Transverse colon (tissue), 4 donors: ENCODE measurements at places on chromosomes 13 and 19.
A peak's percentile ranks its signal among the peaks of the same experiment; 100 is the strongest.

- no peak for DNase-seq
Measured at GRCh38 chr13:32114284-32114950, 82.8 kb downstream of the FRY start.

- no peak for DNase-seq
Measured at GRCh38 chr13:28306325-28306724, 168.0 kb downstream of the PAN3 start.

GRCh38 chr19:14761607-14762006, 16.8 kb downstream of the ADGRE2 start:
- no peak for DNase-seq

GRCh38 chr19:45477186-45477585, 9.4 kb downstream of the FOSB start:
- DNase-seq, result no peak

DNA sequence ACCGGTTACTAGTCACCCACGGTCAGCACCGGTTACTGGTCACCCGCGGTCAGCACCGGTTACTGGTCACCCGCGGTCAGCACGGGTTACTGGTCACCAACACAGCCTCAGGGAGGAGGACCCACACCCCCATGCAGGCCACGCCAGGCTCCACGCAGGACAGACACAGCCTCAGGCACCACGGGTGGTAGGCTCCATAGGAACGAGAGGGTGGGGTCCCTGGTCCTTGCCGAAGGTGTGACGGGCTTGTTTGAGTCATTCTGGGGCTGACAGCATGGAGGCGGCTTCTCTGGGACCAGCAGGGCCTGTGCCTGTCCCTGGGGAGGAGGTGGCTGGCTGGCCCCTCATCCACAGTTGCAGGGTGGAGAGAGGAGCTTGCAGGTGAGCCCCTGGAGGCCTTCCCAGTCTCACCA, 122.8 kb upstream of the SOX1 start:
- no peak for DNase-seq

DNA sequence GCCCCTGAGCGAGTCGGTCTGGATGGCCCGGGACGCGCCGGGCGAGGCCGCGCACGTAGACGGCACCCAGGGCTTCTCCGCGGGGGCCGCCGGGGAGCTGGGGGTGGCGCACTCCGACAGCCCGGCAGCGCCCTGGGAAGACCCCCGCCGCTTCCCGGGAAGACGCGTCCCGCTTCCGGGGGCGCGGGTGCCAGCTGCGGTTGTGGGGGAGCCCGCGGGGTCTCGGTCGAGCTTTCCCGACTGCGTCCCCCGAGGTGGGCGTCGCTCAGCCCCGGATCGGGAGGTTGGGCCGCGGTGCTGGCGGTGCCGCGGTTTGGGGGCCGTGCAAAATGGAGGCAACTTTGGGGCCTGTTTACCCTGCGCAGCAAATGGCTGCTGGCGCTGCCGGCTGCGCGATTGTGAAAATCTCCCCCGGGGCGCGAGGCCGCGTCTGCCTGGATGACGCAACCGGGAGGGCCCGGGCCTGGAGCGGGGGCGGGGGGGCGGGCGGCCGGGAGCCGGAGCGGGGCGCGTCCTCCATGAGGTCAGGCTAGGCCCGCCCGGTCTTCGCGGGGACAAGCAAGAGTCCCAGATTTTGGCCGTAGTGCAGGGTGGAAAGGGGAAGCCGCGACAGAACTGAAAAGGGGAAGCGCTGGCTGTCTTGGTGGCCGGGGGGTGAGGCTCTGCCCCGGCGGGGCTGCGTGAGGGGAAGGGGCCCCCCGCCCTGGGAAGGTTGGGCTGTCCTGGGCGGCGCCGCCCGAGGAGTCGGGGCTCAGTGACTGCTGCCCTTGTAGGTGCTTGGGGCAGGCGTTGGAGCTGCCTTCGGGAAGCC, 11.3 kb downstream of the PEAK3 start:
- DNase-seq, result peak; percentile 83

DNA sequence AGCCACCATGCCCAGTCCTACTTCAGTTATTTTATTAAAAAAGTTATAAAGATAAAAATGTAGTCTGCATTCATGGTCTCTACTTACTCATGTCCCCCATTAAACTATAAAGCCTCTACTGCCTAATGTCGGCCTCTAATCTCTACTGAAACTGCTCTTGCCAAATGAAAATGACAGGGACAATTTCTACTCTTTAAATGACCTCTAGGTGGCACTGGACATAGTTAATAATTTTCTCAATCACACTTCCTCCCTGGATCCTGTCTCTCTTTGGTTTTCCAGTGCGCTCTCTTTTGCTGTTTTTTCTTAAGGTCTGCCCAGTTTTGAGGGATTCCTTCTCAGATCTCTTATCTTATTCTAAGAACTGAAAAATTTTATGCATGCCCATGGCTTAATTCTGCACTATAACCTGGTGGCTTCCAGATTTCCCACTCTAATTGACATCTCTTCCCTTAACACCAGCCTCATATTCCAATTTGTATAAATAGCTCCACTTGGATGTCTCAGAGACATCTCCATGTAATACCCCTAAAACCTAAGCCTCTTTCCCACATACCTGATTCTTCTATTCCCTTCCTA, 54.3 kb downstream of the MTMR6 start:
- DNase-seq, result no peak

- DNase-seq, result no peak
Measured at GRCh38 chr13:98606296-98606695, 29.4 kb upstream of the STK24 start.

- DNase-seq, result peak; percentile 25
Measured at GRCh38 chr13:32415019-32415418, 12.9 kb downstream of the N4BP2L1 start.

- peak; percentile 50 for DNase-seq
Measured at GRCh38 chr13:114140131-114140905, 7.9 kb upstream of the RASA3 start.

DNA sequence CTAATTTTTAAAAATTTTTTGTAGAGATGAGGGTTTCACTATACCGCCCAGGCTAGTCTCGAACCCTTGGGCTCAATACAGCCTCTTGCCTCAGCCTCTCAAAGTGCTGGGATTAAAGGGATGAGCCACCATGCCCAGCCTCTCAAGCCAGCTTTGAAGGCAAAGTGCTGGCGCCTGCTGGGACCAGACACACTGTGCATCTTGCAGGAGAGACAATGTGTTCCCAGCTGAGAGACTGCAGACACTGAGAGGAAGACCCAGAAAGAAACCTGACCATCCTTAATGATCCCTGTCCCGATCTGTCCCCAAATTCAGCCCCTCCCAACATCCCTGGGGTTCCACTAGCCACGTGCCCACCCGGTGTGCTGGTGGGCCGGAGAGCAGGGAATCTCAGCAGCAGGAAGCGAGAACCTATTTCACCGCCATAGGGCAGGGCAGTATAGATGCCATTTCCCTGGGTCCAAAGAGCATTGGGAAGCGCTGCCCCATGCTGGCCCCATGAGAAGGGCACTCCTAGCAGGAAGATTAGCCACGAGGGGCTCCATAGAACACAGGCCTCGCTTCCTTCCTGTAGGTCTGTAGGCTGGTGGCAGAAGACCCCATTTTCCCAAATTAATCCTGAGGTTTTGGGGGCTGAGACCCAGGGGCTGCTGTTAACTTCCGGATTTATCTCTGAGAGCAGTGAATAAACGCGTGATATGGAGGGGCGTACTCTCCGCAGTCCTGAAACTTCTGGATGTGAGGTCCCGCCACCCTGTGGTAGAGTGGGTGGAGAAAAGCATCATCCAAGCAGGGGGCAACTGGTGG, 968 bp downstream of the RAVER1 start:
- peak; percentile 71 for DNase-seq

- DNase-seq, result no peak
Measured at GRCh38 chr13:89951341-89951740, 1396.1 kb upstream of the MIR17HG start.

- no peak for DNase-seq
Measured at GRCh38 chr13:75771818-75772217, 135.7 kb downstream of the LMO7 start.

GRCh38 chr19:14441041-14441938, 8.2 kb downstream of the PKN1 start:
- no peak for DNase-seq
